ENCODE measurements at places on chromosomes 7 and 10.

DNA sequence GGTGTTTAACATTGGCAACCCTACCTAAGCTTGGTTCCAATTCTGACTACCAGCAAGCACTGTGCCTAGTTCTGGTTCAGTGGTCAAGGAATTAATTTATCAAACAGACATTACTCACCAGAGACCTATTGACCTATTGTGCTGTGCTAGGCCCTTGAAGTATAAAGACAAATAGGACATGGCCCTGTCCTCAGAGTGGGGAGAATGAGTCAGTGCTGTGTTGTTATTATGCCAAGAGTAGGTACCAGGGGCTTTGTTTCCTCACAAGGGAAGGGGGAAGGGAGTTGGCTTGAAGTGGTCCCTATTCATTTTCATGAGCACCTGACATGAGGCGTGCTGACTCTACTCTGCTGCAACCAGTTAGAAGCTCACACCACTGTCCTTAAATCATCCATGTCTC, 62.6 kb upstream of the PLPP4 start:
- DNase-seq = no peak

GRCh38 chr10:78717200-78717599, 351.6 kb upstream of the ZMIZ1 start:
- DNase-seq = no peak

DNA sequence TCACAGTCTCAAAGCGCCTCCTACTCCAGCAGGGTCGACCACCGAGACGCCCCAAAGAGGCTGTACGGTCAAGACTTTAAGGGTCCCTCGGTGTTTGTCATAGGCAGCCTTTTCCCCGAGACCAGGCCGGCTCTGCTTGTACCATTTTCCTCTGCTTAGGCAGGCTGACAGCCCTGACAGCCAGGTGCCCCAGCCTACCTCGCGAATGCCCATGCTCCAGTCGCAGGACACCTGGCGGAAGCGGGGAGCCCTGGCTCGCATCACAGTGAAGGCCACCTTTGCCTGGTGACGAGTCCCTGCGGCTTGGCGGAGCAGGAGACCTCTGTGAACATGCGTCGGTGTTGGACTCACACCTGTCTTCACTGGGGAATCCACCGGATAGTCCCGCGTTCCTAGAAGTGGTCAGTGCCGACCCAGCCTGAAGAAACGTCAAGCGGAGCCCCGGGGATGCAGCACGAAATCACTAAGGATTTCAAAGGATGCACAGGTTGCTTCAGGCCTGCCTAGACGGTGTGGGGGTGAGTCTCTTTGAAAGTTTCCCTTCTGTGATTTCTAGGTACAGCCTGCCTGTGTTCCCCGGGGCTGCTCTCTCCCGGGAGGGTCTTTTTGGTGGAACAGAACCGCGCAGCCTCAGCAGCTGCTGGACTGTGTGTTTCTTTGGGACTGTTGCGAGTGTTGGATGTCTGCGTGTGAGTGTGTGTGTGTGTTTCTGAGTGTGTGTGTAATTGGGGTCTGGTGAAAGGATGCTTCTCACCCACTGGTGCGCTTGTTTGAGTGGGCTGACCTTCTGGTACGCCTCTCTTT, 30.5 kb upstream of the ZNF273 start:
- DNase-seq = no peak

DNA sequence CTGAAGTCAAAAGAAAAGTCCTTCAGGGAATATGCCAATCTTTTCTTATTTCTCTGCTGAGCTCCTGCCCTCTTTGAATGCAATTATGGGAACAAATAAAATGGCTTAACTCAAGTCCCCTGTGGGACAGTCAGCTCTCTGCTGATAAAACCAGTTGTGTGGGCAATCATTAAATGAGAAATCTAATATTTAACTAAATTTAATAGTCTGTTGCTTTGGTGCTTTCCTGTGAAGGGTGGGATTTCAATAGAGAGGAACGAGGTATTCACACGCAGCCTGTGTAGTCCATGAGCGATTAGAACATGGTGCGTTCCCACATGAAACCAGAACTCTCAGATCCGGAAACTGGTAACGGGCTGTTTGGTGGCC, 138.4 kb downstream of the PAXIP1 start:
- DNase-seq = no peak

- DNase-seq = no peak
Observed at GRCh38 chr10:46520941-46521340, 35.5 kb downstream of the GPRIN2 start.

DNA sequence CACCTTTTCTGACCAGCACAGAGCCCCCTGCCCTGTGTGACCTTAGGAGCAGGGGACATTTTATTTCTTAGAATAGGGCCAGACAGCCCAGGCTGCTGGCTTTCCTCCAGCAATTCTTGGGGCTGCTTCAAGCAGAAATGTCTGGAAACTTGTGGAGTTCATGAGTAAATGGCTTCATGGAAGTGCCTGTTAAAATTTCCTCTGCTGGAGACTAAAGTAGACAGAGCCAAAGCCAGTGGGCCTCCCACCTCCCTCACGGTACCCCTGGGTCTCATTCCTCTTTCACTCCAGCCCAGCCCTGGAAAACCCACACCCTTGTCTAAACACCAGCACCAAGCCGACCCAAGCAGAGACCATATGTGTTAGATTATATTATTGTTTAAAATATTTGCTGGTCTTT, 505.5 kb upstream of the ZMIZ1 start:
- no peak for DNase-seq

- DNase-seq = no peak
Observed at GRCh38 chr7:155887174-155887525, 74.9 kb upstream of the SHH start.
